NCI-H1930 (cell line): ENCODE measurements at places on chromosomes 3 and 15.

GRCh38 chr3:122067214-122067550, 12.0 kb downstream of the CD86 start:
- DNase-seq = no peak

GRCh38 chr3:158755421-158755820, 23.2 kb upstream of the RARRES1 start:
- no peak for DNase-seq

DNA sequence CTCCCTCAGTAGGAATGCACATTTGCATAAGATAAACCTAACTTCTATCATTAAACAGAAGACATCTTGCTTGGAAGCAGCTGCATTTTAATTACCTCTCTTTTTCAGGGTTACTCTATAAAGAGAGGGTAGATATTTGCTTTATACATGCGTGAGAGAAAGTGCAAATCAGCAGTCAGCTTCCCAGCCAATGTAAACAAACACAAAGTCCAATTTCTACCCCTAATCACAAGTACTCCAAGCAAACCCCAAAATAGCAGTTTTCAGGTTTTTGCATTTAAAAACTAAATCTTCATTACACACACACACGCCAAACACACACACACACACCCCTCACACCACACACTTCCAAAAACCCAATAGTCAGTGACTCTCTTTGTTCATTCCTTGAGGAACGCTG, 303.9 kb upstream of the ALCAM start:
- no peak for DNase-seq

GRCh38 chr3:148751461-148751860, 53.8 kb downstream of the AGTR1 start:
- DNase-seq = no peak

- no peak for DNase-seq
Observed at GRCh38 chr3:46192939-46193338, 15.2 kb downstream of the CCR1 start.

DNA sequence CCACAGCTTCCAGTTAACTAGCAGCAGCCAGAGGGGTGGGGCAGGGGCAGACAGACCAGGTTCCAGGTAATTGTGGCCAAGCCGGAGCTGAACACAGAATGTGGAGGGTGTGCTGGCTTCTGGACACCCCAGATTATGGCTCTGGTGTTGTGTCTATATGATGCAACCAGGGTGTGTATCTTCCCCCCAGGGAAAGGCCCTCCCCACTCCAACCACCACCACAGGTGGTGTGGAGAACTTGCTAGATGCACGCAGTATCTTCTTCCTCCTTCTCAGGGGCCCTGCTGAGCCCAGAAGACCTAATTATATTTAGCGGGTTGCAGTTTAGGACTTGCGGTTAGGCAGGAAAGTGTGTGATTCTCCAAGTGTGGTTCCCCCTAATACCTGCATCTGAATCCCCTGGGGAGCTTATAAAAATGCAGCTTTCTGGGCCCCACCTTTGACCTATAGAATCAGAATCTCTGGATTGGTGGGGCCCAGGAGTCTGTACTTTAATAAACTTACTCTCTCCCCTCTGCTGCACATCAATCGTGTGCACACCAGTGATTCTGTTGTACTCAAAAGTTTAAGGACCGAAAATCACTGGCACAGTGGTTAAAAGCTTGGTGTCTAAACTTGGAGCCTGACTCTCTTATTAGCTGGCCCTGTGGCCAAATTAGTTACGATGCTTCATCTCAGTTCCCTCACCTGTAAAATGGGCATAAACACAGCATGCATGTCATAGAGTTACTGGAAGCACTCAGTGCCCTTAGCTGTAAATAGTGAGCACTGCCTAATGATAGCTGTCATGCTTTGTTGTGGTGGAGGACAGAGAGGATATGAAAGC, 379.1 kb upstream of the PROK2 start:
- DNase-seq = no peak

DNA sequence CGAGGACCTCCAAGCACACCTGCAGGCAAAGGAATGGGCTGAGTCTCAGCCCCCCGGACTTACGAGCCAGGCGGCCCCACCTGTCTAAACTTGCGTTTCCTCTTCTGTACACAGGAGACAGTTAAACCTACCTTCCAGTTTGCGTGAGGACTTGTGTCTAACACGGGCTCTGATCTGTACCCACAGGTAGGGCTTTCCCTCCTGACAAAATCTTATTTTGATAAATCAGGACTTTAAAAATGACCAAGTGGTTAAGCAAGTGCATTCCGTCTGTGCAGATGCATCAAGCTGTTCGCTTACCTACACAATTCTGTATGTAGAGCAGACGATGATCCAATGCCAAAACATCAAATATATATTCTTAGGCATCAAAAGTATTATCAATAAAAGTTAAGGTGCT, 238.0 kb downstream of the XXYLT1 start:
- no peak for DNase-seq

DNA sequence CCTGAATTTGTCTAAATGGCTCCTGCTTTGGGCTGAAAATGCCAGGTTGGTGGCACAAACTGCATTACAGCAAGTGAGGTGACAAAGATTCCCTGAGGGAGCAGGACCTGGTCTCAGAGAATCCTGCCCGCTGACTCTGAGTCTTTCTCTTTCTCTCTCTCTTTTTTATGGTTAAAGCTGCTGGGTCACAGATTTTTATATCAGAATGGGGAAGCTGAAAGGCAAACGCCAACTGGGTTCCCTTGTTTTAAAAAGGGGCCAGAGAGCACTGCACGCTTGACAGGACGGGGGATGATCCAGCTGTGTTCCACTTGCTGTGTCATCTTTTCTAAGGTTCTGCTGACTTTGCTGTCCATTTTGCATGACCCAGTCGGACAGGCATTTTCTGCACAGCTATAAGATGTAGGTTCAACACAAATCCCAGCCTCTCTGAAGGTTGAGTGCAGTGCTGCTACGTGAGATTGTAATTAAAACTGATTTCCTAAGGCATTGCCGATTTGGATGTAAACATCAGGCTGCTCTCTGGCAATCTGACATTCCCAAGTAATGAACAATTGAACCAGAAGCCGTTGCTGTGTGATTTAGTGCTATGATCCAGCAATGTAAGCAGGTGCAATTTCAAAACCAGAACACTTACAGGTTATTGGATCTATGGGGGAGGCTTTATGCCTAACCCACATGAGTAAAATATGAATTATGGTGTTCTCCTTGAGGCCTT, 25.8 kb downstream of the ARHGEF3 start:
- DNase-seq = no peak

DNA sequence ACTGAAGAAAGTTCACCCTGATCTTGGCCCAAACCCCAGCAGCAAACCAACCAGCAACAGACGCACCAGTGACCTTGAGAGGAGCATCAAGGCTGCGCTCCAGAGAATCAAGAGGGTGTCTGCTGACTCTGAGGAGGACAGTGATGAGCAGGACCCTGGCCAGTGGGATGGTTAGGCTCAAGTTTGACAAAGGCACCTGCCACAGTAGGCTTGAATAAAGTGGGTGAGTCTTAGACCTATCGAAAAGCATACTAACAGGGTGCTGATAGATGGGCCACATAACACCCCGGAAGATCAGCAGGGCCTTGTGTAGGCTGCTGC, 23.9 kb downstream of the WHAMM start:
- no peak for DNase-seq

DNA sequence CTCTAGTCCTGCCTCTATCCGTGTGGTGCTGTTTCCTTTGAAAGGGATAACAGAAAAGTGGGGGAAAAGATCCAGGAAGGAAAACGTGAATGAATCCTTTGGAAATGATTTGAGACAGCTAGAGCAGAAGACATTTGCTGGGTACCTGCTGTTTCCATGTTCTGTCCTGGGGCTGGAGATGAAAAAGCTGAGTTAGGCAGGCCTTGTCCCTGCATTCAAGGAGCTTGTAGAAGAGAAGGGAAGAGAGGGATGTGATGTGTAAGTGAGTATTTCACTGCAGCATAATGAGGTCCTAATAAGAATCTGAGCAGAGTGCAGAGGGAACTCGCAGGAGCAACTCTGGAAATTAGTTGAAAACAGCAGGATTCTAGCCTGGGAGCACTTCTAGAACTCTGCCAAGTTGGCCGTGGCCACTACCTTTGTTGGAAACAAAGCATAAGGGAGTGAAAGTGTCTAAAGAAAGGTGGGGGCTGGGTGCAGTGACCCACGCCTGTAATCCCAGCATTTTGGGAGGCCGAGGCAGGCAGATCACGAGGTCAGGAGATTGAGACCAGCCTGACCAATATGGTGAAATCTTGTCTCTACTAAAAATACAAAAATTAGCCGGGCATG, 13.8 kb upstream of the SEMA4B start:
- no peak for DNase-seq

GRCh38 chr15:34818526-34818925, 23.2 kb upstream of the ACTC1 start:
- no peak for DNase-seq

- DNase-seq = no peak
Observed at GRCh38 chr3:122793568-122794416, at the start of gene HSPBAP1. HSPBAP1 (minus strand) TSS chr3:122793831; CDS start chr3:122793680, 151 bp downstream.

DNA sequence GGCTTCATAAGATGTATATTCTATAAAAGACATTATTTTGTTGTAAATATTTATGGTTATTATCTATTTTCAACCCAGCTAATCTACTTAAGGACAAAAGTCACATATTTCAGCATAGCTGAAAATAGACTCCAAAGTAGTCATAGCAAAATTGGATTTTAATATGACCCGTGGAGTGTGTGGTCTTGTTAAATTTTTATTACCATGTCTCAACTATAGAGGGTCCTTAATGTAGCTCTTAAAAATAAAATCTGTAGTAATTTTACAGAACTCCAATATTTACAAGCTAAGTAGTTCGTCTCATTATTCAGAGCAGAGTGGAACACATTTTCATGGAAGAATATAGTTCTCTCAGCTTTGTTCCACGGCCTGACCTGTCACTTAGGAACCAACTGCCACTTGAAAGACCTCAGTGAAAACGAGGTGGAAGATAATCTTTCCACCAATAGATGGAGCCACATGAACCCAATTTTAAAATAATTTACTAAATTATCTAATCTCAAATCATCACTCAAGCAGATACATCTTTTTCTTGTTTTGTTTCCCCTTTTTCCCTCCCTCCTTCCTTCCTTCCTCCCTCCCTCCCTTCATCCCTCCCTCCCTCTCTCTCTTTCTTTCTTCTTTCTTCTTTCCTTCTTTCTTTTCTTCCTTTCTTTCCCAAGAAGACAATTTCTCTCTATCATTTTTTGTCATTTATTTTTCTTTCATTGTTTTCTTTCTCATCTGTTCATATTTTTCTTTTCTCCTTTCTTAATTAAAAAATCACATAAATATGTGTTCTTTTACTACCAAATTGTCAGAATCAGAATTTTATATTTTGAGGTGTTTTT, 97.2 kb downstream of the CLDN1 start:
- peak; percentile 5 for DNase-seq

DNA sequence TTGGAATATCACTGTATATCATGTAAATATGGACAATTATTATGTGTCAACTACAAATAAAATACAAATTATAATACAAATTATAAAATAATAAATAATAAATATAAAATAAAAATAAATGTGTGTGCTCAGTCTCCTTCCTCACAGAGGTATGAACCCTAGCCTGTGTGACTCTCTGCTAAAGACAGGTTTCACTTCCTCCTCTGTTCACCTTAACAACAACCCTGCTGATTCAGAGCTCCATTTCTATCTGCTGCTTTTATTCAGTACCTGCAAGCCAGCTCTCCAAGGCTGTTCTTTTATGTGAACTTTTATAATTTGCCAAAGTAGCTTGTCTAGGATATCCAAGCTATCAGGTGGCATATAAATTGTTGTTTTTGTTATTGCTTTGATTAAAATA, 610.7 kb upstream of the GRM7 start:
- DNase-seq = no peak

DNA sequence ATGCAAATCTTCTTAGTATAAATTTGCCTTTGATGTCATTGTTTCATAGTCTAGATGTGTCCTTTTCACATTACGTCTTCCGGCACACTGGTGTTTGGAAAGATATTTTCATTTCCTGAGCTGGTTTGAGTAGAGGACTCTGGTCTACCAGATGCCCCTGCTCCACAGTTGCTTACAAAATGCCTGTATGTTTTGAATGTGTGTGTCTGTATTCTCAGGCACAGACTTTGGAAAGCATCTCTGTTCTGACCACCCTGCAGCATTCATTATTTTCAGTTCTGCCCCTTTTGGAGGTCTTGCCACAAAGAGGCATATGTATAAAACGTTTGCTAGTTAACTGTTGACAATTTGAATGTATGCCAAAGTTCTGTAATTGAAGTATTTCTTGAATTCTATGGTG, 236.0 kb upstream of the GOLIM4 start:
- no peak for DNase-seq

DNA sequence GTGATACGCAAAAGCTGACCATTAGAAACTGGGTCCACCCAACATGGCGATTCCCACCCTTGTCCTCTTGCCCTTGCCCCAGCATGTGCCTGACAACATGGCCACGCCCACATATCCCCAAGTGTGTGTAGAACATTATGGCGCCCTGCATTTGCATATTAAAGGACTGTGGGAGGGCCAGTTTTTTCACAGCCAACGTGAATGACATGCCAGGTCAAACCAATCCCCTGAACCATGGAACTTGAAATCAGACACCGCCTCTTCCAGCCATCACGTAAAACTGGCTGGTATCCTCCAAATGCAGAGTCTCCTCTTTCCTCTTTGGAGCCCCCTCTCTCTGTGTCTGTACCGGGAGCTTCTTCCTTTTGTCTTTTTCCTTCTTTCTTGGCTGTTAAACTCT, 156.7 kb upstream of the EPHA6 start:
- DNase-seq = peak; percentile 56
